CD8-positive, alpha-beta memory T cell (primary cell): ENCODE measurements at places on chromosomes 5 and 9. TPM values are rescaled to one million over a fixed set of nuclear protein-coding genes. Genes with fewer than 3 reads are reported as not detected.

PCDHGA6 gene
- 0.22 TPM for total RNA-seq

DNA sequence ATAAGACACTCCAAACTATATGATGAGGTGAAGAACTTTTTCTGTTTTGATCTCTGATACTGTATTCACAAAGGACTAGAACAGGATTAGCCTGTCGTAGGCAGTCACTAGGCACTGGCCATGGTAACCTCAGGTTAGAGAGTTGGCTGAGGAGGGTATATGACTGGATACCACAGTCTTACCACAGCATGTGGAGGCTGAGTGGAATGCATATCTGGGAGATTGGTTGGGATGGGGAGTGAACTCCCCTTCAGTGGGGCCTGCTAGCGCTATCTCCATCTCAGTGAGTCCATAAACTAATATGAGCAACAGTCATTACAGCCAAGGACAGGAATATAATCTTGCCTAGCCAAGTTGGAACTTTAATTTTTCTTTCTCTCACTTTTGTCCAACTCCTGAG is 339.1 kb downstream of the SPATA31D1 start:
- no peak for DNase-seq
- no peaks in the 10 kb centered on the region for H3K27me3 ChIP-seq
- no peaks in the 10 kb centered on the region for H3K36me3 ChIP-seq
- H3K27ac ChIP-seq: no peak overlapping the region

DNAI1 gene
- total RNA-seq: not detected

ZDHHC11B gene
- 0.55 TPM for total RNA-seq

GRCh38 chr9:127225801-127226625 is 38.6 kb upstream of the GARNL3 start:
- H3K4me3 ChIP-seq: no peak overlapping the region
- H3K36me3 ChIP-seq: no peaks in the 10 kb centered on the region
- peaks cover 35% of the 10 kb centered on the region for H3K4me1 ChIP-seq
- no peak for DNase-seq
- H3K27ac ChIP-seq: no peak overlapping the region

DNA sequence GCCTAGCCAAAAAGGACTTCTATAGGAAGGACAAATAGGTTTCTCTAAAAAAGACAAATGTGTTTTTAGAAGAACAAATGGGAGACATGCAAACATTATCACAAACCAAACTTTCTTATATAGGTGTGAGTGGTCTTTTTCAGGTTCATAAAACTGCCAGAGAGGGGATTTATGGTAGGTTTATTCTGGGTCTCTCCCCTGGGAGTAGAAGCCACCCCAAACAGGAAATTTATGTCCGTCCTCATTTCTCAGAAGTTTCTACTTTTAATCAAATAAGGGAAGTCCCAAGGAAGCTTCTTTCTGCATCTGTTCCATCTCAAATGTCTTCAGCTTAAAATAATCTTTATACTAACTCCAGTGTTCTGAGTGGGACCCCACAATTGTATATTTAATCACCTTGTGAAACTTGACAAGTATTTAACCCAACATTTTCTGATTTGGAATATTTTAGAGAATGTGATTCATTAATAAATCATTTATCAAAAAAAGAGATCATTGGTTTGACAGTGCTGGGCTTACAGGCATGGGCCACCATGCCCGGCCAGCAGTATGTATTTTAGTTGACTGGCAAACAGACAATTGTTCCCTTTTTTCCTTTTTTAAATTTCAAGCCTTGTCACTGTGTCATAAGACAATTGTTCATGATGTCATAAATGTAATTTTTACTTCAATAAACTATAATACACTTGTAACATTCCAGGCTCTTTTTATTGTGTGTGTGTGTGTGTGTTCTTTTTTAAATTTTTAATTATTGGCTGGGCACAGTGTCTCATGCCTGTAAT is 44.6 kb upstream of the GLDC start:
- no peaks in the 10 kb centered on the region for H3K4me1 ChIP-seq
- H3K27me3 ChIP-seq: no peaks in the 10 kb centered on the region
- H3K27ac ChIP-seq: no peak overlapping the region
- DNase-seq: no peak

FBP1 gene
- 0.53 TPM for total RNA-seq

- H3K27me3 ChIP-seq: no peaks in the 10 kb centered on the region
- H3K36me3 ChIP-seq: no peaks in the 10 kb centered on the region
- H3K4me1 ChIP-seq: peaks cover 5% of the 10 kb centered on the region
Observed at GRCh38 chr9:77938163-77938562, 93.4 kb downstream of the GNAQ start.

SYK gene
- total RNA-seq: 0.55 TPM

GRCh38 chr5:62564101-62564500 is 14.5 kb upstream of the LRRC70 start:
- no peak overlapping the region for H3K27ac ChIP-seq
- peaks cover 7% of the 10 kb centered on the region for H3K36me3 ChIP-seq
- DNase-seq: no peak
- no peak overlapping the region for H3K4me3 ChIP-seq
- no peaks in the 10 kb centered on the region for H3K27me3 ChIP-seq
- H3K4me1 ChIP-seq: no peaks in the 10 kb centered on the region

- peaks cover 17% of the 10 kb centered on the region for H3K4me1 ChIP-seq
- no peaks in the 10 kb centered on the region for H3K36me3 ChIP-seq
- no peaks in the 10 kb centered on the region for H3K27me3 ChIP-seq
- H3K27ac ChIP-seq: no peak overlapping the region
Observed at GRCh38 chr5:79516986-79517385, 3.1 kb upstream of the HOMER1 start.

GRCh38 chr9:37746448-37747270 is 6.9 kb upstream of the TRMT10B start:
- H3K4me3 ChIP-seq: no peak overlapping the region
- no peaks in the 10 kb centered on the region for H3K27me3 ChIP-seq
- no peaks in the 10 kb centered on the region for H3K36me3 ChIP-seq
- DNase-seq: no peak
- H3K4me1 ChIP-seq: no peaks in the 10 kb centered on the region

CERCAM gene
- 1.9 TPM for total RNA-seq

DNA sequence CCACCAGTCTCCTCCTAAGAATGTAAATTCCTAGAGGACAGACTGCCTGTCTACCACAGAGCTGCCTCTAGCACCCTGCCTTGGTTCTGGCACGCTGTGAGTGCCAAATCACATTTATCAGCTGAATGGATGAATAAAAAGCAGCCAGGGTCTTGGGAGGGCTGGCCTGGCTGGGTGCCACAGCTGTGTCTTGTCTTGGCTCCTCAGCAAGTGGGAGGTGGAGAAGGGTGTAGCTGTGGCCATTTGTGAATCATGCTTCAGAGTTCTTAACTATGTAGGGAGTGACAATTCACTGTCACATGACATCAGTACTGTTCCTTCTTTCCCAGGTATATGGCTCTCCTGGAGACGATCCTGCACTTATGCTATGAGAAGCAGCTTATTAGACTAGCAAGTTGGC is 70.6 kb downstream of the DCP2 start:
- no peak for DNase-seq
- H3K4me1 ChIP-seq: no peaks in the 10 kb centered on the region
- no peak overlapping the region for H3K27ac ChIP-seq
- H3K36me3 ChIP-seq: no peaks in the 10 kb centered on the region
- no peaks in the 10 kb centered on the region for H3K27me3 ChIP-seq

SLC34A1 gene
- total RNA-seq: not detected

DNA sequence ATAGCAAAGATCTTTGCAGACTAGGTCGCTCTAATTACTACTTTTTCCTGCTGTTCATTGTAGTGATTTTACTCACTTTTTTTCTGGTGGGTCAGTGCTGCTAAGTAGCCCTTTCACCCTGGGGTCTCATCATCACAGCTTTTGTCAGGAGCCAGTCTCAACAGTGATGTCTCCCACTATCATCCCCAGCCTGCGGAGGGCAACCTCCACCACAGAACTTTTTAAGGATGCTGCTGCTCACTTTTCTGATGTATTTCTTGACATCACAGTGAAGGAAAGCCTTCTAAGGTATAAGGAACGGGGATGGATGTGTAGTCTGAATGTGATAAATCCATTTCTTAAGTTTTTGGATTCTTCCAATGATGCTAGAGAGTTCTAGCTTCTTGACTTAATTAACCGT is 242.5 kb upstream of the RIOK2 start:
- no peak for DNase-seq
- H3K27ac ChIP-seq: no peak overlapping the region
- no peak overlapping the region for H3K4me3 ChIP-seq
- no peaks in the 10 kb centered on the region for H3K36me3 ChIP-seq
- H3K4me1 ChIP-seq: no peaks in the 10 kb centered on the region

GRXCR2 gene
- not detected for total RNA-seq

DNA sequence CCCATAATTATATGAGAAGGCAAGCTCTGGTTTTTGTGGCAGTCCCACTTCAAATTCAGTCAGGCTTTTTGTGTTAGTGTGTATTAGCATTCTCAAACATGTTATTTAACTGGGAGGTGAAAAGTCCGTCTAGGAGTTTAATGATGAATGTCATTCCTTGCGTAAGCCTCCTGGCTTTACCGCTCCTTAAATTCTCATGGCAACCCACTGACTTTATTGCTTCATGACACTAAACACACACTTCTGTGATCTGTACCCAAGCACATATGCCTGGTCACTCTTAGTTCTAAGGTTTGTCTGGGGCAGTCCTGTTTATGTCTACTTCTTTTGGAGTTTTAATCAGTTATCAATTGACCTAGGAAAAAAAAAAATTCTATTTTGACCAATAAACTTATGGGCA is 677.9 kb upstream of the DMAC1 start:
- no peak overlapping the region for H3K4me3 ChIP-seq
- H3K36me3 ChIP-seq: no peaks in the 10 kb centered on the region
- H3K4me1 ChIP-seq: no peaks in the 10 kb centered on the region
- no peak overlapping the region for H3K27ac ChIP-seq

TAF1L gene
- total RNA-seq: not detected

DNA sequence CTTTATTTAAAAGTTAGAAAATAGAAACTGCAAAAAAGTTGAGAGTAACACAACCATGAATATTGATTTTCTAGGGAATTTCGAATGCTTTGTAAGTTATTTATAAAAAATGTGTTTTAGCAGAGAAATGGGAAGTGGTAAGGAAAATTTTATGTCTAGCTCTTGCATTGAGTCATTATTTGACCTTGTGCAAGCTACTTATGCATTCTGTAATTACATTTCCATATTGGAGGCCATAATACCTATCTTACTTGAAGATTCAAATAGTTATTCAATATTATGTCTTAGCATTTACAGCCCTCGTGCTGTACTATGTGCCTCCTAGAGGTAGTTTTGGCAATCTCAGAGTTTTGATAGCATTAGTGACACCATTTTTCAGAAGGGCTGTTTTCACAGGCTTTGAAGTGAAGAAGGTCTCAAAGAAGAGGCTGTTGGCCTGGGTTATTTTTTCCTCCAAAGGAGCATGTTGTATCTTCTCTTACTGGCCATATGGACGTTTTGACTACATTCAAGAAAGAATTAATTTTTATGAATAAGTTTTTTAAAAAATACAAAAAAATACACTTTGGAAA is 7.4 kb upstream of the DAP start:
- H3K36me3 ChIP-seq: no peaks in the 10 kb centered on the region
- no peaks in the 10 kb centered on the region for H3K27me3 ChIP-seq
- no peaks in the 10 kb centered on the region for H3K4me1 ChIP-seq
- H3K27ac ChIP-seq: no peak overlapping the region
- DNase-seq: no peak
- H3K4me3 ChIP-seq: no peak overlapping the region

PKN3 gene
- 7.9 TPM for total RNA-seq

GPRIN1 gene
- 2.3 TPM for total RNA-seq

DNA sequence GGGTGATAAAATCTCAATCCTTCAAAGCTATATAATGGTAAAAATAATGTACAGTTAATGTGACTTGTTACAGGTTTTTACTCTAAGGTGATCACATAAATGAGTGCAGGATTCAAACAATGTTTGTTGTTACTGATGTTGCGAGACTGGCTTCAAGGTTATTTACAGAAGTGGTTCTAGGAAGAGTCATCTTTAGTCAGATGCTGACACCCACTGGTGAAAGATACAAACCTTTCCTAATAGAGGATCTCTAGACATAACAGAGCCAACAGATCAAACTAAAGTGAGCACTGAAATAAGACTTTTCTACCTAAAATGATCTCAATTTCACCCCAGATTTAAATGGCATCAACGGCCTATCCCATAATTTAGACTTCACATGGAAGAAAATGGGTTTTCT is 20.2 kb downstream of the ARSB start:
- H3K36me3 ChIP-seq: no peaks in the 10 kb centered on the region
- no peaks in the 10 kb centered on the region for H3K27me3 ChIP-seq
- no peak for DNase-seq

- H3K4me3 ChIP-seq: no peak overlapping the region
- no peaks in the 10 kb centered on the region for H3K36me3 ChIP-seq
- no peaks in the 10 kb centered on the region for H3K4me1 ChIP-seq
- no peak overlapping the region for H3K27ac ChIP-seq
Observed at GRCh38 chr9:36924071-36924470, 110.0 kb downstream of the PAX5 start.

DNA sequence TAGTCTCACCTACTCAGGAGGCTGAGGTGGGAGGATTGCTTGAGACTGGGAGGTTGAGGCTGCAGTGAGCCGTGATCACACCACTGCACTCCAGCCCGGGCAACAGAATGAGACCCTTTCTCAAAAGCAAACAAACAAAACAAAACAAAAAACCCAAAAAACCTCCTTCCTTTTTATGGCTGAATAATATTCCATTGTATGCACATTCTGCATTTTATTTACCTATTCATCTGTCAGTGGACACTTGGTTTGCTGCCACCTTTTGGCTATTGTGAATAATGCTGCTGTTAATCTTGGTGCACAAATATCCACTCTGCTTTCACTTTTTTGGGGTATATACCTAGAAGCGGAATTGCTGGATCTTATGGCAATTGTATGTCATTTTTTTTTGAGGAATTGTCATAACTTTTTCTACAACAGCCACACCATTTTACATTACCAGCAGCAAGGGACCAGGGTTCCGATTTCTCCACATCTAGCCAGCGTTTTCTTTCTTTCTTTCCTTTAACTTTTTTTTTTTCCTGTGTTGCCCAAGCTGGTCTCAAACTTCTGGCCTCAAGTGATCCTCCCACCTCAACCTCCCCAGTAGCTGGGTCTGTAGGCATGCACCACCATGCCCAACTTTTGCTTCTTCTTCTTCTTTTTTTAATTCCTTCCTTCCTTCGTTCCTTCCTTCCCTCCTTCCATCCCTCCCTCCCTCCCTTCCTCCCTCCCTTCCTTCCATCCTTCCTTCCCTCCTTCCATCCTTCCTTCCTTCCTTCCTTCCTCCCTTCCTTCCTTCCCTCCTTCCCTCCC is 30.6 kb downstream of the NKX2-5 start:
- no peaks in the 10 kb centered on the region for H3K36me3 ChIP-seq
- no peak for DNase-seq
- no peak overlapping the region for H3K4me3 ChIP-seq
- H3K4me1 ChIP-seq: no peaks in the 10 kb centered on the region
- no peaks in the 10 kb centered on the region for H3K27me3 ChIP-seq

DNA sequence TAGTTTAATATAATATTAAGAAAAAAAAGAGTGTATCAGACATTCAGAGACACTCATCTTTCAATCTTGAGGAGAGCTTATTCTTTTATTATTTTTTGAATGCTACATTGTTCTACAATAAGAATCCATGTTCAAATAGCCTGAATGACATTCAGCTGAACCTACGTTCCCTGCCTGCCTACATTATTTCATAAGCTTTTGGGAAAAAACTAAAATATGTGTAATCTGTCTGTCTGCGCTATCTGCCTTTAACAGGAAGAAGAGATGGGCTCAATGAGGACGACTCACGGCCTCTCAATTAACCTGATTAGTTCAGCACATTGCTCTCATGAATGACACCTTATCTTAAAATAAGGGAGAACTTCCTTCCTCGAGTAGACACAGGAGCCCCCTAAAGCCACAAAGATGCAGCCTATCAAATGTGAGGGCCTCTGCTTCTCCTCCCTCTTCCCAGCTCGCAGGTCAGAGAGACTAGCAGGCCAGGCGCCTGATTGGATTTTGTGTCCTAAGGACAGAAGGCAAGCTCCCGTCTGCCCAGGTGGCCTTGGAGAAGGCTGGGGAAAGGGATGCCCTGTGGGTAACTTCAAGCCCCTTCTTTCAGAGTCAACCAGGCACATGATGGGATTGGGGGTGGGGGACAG is 37.8 kb downstream of the EBF1 start:
- DNase-seq: no peak
- H3K4me3 ChIP-seq: no peak overlapping the region
- H3K4me1 ChIP-seq: no peaks in the 10 kb centered on the region
